A549 treated with DMSO at 1 μM for 4 hours (cell line): ENCODE measurements at places on chromosomes 11 and 22. TPM values are rescaled to one million over a fixed set of nuclear protein-coding genes. Genes with fewer than 3 reads are reported as not detected.

ADM2 gene
- total RNA-seq = 0.41 to 0.73 TPM (median 0.58 TPM) in 5 replicates

RHOD gene
- 32.0 to 43.4 TPM (median 40.4 TPM) in 5 replicates for total RNA-seq

GTSE1 gene
- 23.7 to 36.6 TPM (median 35.3 TPM) in 5 replicates for total RNA-seq

SMIM35 gene
- total RNA-seq = not detected in 5 replicates

OR10D3 gene
- total RNA-seq = not detected in 5 replicates

OR10A5 gene
- not detected in 5 replicates for total RNA-seq

APOL5 gene
- total RNA-seq = not detected in 5 replicates

APOA5 gene
- not detected in 5 replicates for total RNA-seq

CCDC86 gene
- total RNA-seq = 92.7 to 113 TPM (median 102 TPM) in 5 replicates

C11orf16 gene
- total RNA-seq = not detected in 5 replicates

TRIM6 gene
- 11.4 to 16.0 TPM (median 13.3 TPM) in 5 replicates for total RNA-seq

UBQLN3 gene
- not detected in 5 replicates for total RNA-seq

NRIP3 gene
- 1.1 to 1.6 TPM (median 1.3 TPM) in 5 replicates for total RNA-seq
